A549 treated with GW870086 at 1 μM for 4 hours (cell line): ENCODE measurements at places on chromosomes 1 and 21. TPM values are rescaled to one million over a fixed set of nuclear protein-coding genes. Genes with fewer than 3 reads are reported as not detected.

The DTL gene
- total RNA-seq, result 18.1 to 22.1 TPM (median 20.7 TPM) in 5 replicates

The LCE2A gene
- total RNA-seq, result not detected in 5 replicates

The LY9 gene
- total RNA-seq, result 0.11 to 0.22 TPM (median 0.16 TPM) in 5 replicates

The FAM131C gene
- total RNA-seq, result 15.1 to 21.1 TPM (median 19.8 TPM) in 5 replicates

The OR2L3 gene
- not detected in 5 replicates for total RNA-seq

The GJA9 gene
- total RNA-seq, result 0.06 to 0.08 TPM (median 0.07 TPM) in 3 of 5 replicates, not detected in the others

The GUK1 gene
- total RNA-seq, result 135 to 151 TPM (median 145 TPM) in 5 replicates

The LRRC71 gene
- 0.11 to 0.22 TPM (median 0.19 TPM) in 3 of 5 replicates, not detected in the others for total RNA-seq

The OR2T29 gene
- not detected in 5 replicates for total RNA-seq

The RHEX gene
- not detected in 5 replicates for total RNA-seq

The CYP4A22 gene
- total RNA-seq, result not detected in 5 replicates

The BACH1 gene
- total RNA-seq, result 3.7 to 6.7 TPM (median 5.4 TPM) in 5 replicates

The CENPS gene
- 26.5 to 32.5 TPM (median 28.9 TPM) in 5 replicates for total RNA-seq

The TCP10L gene
- total RNA-seq, result 0.82 to 1.2 TPM (median 1.1 TPM) in 5 replicates

The RAD54L gene
- 9.5 to 12.4 TPM (median 10.4 TPM) in 5 replicates for total RNA-seq

The LMX1A gene
- total RNA-seq, result not detected in 5 replicates
